COLO829 (cell line): ENCODE measurements at places on chromosomes 1 and 21.

GRCh38 chr1:15088281-15088971, 65.1 kb upstream of the TMEM51 start:
- no peak for DNase-seq

- DNase-seq: no peak
Measured at GRCh38 chr1:172647987-172648386, 10.9 kb upstream of the FASLG start.

GRCh38 chr1:13893409-13893821, 193.4 kb downstream of the PRDM2 start:
- DNase-seq: no peak

- no peak for DNase-seq
Measured at GRCh38 chr1:169698976-169699375, 12.4 kb downstream of the SELL start.

GRCh38 chr1:237211540-237211939, 169.6 kb downstream of the RYR2 start:
- no peak for DNase-seq

DNA sequence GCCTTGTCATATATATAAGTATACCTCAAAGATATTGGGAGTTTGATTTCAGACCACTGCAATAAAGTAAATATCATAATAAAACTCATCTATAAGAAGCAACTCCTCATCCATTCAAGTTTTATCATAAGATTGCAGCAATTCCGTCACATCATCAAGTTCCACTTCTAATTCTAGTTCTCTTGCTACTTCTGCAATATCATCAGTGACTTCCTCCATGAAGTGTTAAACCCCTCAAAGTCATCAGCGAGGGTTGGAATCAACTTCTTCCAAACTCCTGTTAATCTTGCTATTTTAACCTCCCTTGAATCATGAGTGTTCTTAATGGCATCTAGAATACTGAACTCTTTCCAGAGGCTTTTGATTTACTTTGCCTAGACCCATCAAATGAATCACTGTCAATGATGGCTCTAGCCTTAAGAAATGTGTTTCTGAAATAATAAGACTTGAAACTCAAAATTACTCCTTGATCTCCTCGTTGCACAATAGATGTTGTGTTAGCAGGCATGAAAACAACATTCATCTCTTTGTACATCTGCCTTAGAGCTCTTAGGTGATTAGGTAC, 88.3 kb downstream of the RPE65 start:
- no peak for DNase-seq

DNA sequence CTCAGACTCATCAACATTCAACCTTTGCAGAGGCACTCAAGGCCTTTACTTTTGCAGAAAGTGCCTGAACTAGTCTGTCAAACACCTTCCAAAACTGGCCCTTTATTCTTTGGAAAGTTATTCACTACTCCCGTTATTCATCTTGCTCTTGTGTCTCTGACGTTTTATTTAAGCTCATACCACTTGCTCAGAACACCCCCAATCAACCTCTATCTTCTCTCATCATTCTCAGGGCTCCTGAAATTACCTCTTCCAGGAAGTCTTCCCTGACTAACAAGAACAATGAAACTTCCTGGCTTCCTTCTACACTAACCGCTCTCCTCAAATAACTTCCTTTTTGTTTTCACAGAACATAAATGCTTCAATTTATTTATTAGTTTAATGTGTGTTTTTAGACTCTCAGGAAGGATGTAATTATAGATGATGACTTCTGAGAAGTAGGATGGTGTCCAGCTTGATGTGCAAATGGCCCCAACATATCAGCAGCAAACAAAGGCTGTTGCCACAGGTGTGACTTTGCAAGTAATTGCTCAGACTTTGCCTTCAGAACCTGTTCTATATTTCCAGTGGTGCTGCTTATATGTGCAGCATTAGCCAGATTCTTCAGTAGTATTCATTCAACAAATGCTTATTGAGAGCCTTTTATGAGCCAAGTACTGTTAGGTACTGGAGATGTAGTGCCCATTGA, 22.8 kb upstream of the BATF3 start:
- DNase-seq: no peak

DNA sequence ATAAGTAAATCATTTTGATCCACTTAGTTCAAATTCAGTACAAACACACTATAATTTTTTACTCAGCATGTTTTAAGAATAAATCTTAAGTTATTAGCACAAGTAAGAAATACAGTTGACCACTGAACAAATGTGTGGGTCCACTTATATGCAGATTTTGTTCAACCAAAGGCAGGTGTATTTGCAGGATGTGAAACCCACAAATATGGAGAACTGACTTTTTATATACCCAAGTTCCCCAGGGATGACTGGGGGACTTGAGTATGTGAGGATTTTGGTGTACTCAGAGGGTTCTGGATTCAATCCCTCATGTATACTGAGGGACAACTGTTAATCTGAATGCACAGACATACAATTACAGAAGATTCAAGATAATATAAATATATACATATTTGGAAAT, 25.7 kb upstream of the ERICH3 start:
- no peak for DNase-seq

DNA sequence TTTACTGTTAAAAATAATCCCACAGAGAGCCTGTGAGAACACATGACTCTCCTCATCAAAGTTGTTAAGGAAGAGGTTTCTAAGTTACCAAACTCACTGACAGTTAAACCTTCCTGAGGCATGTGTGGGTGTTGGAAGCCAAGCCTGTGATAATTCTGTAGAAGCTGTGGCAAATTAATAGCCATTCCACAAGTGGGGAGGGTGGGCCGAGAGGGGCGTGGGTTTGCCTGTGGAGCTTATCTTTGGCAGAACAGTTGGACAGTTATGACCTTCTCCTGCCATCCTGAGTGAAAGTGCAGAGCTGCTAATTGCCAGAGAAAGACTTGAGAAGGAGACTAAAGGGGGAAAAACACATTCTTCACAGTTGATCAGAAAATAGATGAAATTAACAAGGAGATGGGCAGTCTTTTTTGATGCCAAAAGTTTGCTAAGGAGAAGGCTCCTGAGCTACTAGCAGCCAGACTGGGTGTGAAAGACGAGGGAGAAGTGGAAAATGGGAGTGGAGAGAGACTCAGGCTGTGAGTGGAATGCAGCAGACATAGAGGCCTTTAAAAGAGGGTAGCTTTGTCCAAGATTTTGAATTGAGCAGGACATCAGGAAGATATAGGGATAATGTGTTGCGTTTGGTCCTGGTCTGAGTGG, 1.6 kb upstream of the PLA2G2C start:
- DNase-seq: no peak

DNA sequence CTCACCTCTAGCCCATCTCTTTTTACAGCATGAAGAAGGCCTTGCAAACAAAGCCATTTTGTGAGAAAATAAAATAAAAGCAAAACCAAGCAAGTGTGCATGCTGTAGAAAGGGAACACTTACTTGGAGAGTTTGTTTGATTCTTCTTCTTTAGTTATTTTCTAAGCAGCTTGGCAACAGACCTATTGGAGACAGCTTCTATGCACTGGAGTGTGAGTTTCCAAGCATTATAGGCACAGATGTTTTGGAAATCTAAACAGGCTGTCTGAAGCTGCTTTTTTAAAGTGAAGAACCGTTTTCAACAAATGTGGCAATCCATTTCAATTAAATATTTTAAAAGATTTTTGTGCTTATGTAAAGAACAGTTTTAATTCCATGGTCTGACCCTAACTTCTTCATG, 76.6 kb downstream of the NGF start:
- DNase-seq: no peak

DNA sequence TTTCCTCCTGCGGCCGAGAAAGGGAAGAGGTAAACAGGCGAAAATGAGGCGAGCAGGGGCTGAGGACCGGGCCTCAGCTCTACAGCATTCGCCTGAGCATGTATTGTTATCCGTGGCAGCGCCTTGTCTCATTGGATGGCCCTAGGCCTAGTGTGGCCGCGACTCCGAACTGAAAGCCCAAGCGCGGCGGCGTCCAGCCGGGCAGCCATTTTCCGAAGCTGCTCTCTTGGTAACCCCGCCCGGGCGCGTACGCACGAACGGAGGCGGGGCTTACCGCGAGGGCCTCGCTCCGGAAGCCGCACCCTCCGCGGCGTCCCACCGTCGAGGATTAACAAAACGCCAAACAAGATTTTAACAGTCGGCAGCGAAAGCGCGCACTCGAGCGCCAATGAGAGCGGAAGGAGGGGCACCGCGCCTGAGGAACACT, 797 bp upstream of the USP1 start:
- no peak for DNase-seq

- DNase-seq: no peak
Measured at GRCh38 chr21:15022608-15023261, 42.1 kb downstream of the NRIP1 start.

DNA sequence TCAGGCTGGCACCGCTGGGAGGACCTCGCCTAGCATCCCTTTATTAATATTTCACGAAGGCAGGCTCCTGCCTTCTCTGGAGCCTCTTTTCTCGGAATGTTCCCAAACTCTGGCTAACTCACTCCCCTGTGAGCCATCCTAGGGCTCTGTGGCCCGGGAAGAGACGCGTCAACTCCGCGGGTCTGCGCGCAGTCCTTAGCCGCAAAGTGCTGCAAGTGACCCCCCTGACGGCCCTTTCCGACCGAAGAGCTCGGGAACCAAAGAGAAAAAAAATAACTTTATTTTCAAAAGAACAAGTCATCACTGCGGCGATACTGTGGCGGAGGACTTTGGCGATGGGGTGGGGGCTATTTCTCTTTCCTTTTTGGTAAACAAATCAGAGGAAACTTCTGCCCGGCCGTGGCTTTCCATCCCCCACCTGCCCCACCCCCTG, 14.6 kb downstream of the NR5A2 start:
- no peak for DNase-seq

DNA sequence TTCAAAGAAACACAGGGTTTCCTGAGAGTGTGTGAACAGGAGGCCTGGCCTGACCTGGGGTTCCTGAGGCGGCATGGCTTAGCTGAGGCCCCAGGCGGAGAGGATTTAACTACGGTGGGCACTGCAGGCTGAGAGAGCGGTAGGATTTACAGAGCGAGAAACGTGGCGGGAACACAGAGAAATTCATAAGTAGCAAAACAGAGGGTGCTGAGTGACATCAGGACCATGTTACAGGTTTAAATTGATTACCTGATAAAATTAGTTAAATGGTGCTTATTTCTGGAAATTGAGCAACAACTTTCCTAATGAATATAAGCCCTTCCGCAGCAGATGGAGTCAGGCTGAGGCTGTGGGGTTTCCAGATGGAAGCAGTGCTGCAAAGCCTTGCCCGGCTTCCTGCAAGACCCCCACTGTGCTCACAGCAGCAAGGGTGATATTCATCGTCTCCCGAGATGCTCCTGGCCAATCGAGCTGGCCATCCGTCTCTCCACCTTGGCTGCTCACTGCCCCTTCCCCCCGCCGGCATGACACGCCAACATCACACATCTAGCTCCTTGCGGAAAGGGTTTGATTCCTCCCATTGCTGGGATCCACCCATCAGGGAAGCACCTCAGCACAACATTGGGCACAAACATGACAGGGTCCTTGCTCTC, 69.4 kb upstream of the MORC3 start:
- no peak for DNase-seq

DNA sequence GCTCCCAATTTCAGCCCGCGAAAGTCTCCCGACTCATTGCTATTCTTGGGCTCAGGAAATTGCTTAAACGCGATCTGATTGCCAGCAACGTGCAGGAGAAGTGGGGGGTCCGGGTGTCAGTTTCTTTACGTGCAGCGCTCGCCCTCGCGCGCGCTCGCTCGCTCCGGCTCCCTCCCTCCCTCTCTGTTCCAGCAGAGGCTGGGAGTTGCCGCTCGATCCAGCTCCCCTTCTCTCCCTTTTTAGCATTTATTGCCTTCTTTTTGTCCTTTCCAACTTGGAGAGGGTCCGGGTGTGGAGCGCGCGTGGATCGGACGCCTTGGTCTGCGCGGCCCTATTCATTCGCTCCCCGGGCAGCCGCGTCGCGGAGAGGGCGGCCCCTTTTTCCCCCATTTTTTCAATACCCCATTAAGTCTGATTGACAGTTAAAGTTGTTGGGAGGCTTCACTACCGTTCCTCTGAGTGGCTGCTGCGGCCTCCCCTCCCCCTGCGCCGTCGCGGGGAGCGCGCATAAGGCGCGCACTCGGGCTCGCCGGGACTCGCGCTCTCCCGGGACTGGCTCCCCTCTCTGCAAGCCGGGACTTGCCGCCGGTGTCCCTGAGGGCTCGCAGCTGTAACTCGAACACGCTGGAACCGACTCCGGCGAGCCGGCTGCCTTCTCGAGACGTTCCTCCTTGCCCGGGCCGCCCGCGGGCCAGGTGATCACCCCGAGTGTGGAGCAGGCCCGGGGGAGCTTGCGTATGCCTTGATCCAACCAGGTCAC, at the start of gene DHRS3:
Gene DHRS3 (minus strand): TSS at position 310 of the 760 bp plus-strand sequence. CDS start 862 bp downstream, outside the sequence.
- no peak for DNase-seq

GRCh38 chr1:239293350-239294110, 92.8 kb upstream of the CHRM3 start:
- no peak for DNase-seq

GRCh38 chr1:244335456-244335855, 116.3 kb downstream of the ADSS2 start:
- DNase-seq: peak; percentile 35

- DNase-seq: no peak
Measured at GRCh38 chr1:89295187-89295586, 22.5 kb upstream of the GBP5 start.
